SHP77 treated with DMSO at 0.1 percent for 48 hours (cell line): ENCODE measurements at places on chromosomes 3 and 15.

- DNase-seq: no peak
These were observed 35.2 kb downstream of the TGFBR2 start for GRCh38 chr3:30641416-30642251.

- peak; percentile 15 for DNase-seq
These were observed 62.1 kb downstream of the CAPN7 start for GRCh38 chr3:15268033-15268631.

- DNase-seq: no peak
These were observed 190.6 kb downstream of the TCF12 start for GRCh38 chr15:57109005-57109404.

DNA sequence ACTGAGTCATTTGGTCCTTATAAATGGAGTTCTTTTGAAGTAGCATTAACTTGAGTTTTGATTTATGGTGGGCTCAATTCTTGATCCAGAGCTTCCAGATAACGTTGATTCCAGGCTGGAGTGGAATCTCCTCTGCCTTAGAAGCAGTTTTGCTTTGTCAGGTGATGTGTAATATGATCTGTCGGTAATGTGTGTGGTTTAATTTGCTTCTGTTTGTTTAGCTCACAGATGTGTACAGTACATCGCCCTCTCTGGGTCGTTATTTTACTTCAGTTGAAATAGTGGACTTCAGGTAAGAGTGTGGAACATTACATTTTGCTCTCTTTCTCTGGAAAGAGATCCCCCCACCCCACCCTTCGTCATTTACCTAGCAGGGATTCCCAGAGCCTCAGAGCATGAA, 23.1 kb downstream of the C3orf52 start:
- DNase-seq: peak; percentile 12

DNA sequence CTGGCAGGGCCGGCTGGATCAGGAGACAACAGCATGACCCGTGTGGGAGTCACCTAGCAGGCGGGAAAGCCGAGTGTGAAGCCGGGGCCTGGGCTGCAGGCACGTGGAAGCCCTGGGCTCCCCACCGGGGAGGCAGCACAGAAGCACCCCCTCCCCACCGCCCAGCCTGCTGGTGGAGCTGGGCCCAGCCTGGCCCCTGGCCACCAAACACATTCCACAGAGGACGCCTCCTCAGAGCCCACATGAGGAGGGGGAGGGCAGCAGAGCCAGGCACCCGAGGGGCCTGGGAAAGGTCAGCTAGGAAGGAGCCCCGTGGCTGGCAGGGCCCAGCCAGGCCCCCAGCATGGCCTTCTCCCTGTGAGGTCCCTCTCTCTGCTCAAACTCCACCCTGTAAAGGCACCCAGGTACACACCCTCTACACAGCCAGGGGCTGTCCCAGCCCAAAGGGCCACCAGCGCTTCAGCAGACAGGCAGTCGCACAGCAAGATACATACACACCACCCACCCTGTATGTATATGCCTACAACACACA, 4.5 kb downstream of the PLXNB1 start:
- DNase-seq: no peak

DNA sequence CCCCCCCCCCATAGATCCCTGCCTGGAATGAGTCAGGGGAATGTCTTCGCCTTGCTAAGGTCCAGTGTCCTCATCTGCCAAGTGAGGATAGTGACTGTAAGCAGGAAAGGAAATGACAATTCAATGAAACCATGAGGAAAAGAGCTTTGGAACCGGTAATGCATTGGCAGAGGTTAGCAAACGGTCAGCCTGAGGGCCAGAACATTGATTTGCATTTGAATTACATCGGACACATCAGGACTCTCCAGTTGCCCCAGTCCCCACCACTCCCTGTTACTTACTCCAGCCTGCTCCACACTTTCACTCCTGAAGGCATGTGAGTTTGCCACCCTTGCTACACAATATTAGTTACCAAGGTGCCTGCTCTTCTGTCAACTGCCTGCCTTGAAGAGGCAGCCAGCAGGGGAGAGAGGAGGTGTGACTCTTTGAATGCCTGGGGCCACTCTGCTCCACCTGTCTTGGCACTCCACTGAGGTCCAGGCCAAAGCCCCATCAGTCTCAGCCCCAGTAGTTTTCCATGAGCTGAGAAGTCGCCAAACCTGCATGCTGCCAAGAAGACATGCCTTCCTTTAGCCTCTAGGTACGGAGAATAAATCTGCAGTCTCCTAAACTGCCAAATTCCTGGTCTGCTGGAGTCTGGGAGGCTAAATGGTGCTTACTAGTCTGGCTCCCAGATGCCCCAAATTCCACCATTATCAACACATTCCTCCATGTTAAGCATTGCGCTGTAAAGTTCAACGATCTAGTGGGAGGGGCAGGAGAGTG, 191.7 kb upstream of the TLE3 start:
- DNase-seq: no peak

GRCh38 chr3:50275141-50275995, 3.5 kb upstream of the LSMEM2 start:
- no peak for DNase-seq

DNA sequence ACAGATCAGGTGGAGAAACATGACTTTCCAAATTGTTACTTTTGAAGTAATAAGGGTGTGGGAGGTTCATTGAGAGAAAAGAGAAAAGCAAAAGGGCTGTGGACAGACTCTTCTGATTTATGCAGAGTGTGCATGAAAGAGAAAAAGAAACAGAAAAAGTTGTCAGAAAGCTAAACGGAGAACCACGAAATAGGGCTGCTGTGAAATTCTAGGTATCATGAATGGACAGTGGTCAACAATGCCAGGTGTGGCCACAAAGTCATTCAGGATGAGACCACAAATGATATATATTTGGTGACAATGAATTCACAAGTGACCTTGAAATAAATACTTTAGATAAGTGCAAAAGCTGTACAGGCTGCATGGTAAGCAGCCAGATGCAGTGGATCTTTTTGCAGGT, 170.1 kb downstream of the IL5RA start:
- DNase-seq: no peak

GRCh38 chr15:93073465-93073952, 15.5 kb downstream of the RGMA start:
- DNase-seq: no peak

DNA sequence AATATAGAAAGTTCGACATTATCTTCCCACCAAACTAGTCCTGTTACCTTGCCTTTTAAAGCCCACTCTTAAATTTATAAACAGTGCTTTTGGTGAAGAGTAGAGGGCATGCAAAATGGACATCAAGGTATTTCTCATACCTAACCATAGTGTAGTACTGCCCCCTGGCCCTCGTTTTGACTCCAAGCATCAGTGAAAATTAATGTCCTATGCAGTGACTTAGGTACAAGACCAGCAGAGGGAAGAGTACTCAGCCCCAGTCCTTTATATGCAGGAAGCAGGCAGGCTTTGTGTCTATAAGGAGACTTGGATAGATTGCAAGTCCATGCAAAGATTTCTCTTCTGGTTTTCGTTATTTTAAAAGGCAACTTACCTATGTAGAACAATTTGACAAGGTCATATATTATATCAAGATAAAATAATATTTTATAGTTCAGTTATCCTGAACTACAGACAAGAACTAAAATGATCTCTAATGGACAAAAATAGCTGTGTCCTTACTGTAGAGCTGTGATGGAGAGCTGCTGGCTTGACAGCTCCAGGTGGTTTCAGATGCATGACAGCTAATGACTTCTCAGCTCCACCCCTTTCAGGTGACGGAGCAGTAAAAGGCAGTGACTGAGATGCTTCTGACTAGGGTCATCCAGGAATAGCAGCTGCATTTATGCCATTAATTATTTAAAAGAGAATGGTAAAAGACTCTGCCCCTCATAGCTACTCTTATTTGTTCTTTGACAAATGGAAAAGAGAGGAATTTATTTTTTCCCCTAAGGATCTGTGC, 646.1 kb downstream of the SQOR start:
- no peak for DNase-seq

- DNase-seq: peak; percentile 22
These were observed 24.5 kb upstream of the RAD18 start for GRCh38 chr3:8987645-8988383.

DNA sequence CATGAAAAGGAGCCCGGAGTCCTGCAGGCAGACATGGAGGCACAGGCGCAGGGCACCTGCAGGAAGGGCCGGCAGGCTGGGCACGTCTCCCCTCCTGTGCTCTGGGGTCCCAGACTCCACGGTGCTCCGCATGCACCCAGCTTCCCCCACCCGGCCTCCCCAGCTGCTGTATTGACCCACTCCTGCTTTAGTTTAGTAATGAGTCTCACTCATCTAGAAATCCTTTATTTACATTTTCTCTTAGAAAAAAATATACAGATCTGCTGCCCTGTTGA, 8.5 kb downstream of the MESP2 start:
- DNase-seq: no peak

- DNase-seq: no peak
These were observed 334.3 kb downstream of the UNC13C start for GRCh38 chr15:54312528-54312927.

DNA sequence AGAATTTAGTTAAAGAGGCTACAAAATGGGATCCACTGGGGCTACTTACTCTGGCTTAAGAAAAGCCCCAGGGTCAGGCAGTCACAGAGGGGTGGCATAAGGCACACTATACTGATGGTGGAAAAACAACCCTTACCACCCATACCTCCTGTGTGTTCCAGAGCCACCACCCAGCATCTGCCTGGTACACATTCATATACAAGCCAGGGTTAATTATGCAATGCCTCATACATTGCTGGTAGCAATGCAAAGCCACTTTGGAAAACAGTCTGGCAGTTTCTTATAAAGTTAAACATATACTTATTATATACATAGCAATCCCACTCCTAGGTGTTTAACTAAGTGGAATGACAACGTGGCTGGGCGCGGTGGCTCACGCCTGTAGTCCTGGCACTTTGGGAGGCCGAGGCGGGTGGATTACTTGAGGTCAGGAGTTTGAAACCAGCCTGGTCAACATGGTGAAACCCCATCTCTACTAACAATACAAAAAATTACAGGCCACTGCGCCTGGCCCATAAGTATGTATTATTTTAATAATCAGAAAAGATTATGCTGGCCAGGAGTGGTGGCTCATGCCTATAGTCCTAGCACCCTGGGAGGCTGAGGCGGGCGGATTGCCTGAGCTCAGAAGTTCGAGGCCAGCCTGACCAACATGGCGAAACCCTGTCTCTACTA, 15.2 kb upstream of the NCKIPSD start:
- DNase-seq: no peak

DNA sequence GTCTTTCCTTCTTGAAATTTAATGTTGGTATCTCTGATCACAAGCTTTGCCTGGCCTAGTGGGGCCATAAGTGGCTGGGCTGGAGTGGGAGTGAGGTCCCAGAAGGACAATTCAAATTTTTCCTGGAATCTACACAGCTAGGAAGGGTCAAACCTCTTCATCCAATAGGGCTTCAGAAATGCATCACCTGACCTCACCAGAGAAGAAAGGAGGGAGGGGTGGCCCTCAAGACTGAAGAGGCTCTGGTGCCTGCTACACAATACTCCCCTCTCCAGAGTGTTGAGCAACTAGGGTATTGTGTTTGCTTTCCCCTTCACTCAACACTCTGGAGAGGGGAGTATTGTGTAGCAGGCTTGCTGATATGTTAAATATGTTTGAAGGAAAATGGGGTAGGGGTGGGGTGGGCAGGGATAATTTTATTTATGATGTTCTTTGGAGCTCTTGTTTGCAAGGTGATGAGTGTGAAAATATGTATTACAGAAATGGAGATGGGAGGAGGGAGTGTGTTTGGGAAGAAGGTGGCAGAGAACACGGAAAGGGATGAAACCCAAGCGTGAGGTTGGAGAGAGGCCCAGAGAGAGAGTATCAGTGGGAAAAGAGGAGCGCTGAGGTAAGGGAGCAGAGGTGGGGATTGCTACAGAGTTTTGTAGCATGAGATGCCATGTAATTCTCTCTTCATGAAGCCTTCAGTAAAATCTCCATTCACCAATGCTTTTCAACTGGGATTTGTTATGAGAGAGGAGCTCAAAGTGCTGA, 5.7 kb upstream of the KLHL24 start:
- no peak for DNase-seq

DNA sequence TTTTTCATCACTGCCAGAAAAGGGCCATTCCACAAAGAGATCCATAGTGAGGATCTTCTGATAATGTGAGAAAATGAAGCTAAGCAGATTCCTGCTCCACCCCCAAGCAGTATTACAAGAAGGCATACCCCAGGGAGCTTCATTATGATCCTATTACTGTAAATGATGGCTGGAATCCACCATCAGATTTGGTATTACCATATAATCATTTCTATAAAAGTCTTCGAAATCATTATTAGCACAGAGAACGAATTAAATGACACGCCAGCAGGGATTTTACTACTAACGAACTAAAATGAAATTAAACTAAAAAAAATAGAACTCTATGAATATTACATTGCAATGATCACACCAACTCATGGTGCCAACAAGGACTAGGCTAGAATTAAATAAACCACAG, 24.4 kb downstream of the TRIM42 start:
- no peak for DNase-seq

GRCh38 chr3:194893121-194893987, 207.7 kb downstream of the FAM43A start:
- DNase-seq: no peak

DNA sequence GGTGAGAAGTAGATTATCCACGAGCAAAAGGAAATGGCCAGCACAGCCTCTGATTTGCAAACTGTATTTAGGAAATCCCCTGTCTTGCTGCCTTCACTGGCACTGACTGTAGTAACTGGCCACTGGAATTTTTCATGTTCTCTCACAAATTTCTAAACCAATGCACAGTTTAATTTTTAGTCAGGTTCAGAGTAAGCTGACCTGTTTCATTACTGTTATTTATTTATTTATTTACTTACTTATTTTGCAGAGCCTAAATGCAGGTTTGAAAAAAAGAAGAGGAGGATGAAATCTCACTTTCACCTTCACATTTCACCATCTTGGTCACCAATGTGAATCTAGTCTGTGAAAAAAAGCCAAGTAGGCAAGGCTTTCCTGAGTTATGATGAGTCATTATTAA, 291.0 kb downstream of the PLOD2 start:
- DNase-seq: no peak

- no peak for DNase-seq
These were observed 727.1 kb upstream of the NAALADL2 start for GRCh38 chr3:174132006-174132405.

GRCh38 chr3:70970171-70970570, 613.4 kb downstream of the FOXP1 start:
- no peak for DNase-seq

DNA sequence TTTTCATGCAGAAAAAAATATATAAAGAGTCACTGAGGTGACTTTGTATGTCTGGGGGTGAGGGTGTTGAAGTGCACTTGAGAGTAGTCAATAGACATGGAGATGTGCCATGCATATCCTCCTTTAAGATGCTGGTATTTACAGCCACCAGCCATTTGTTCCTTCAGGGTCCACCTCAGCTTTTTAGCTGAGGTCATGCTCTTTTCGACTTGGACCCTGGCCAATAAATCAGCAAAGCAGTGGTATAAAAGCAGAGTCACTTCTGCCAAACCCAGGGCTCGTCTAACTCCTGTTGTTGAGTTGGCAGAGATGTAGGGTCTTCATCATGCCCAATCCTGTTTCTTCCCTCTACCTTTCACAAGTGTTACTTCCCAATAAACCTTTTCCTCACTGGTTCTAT, 75.1 kb upstream of the OSTN start:
- DNase-seq: no peak

- no peak for DNase-seq
These were observed 9.2 kb downstream of the NDUFB5 start for GRCh38 chr3:179613807-179614206.
